ENCODE measurements at places on chromosomes 7 and 10.

DNA sequence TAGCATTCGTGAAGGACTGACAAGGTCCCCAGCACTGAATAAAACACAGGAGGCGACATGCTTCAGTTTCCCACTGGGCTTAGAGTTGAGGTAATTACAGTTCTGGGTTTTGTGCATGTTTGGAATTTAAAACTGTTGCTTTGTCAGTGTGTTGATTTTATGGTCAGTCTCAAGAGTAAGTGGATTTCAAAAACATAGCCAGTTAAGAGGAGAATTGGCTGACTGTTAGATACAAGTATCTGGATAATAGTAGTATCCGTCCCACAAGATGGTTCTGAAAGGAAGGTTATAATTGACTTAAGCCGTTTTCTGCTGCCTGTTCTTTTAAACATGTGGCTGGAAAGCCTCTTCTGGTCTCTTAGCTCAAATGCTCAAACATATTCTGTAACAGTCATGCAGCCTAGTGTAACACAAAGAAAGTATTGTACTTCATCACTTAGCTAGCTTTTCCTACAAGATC lies 170.9 kb downstream of the POLR1F start:
- DNase-seq: no peak

DNA sequence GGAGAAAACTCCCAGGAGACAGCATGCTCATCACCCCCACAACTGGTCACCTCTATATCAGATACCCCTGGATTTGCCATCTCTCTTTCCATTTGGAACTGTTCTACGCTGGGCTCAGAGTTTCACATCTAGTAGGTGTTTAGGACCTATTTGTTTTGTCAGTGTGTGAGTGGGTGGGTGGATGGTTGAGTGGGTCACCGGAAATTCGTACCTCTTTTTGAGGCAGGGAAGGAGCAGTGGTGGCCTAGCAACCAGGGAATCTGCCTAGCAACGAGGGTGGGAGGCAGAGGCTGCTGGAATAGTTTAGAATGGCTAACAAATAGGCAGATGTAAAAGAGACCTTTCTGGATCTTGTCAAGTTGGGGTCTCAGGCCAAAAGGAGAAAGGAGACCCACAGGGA lies 23.2 kb upstream of the SLF2 start:
- no peak for DNase-seq

DNA sequence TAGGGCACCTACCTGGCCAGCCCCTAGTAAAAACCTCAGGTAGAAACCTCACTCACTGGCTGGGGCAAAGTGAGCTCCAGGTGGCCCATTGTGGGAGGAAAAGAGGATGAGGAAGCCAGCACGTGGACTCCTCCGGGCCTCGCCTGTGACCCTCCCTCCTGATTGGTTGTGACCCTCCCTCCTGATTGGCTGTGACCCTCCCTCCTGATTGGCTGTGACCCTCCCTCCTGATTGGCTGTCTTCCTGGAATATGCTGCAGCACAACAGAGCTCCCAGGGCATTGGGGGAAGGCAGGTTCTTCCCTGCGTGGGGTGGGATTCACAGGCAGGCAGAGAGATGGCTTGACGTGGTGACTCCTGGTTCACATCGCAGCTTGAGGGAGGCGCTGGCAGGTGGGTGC lies 343.0 kb downstream of the GLRX3 start:
- no peak for DNase-seq

DNA sequence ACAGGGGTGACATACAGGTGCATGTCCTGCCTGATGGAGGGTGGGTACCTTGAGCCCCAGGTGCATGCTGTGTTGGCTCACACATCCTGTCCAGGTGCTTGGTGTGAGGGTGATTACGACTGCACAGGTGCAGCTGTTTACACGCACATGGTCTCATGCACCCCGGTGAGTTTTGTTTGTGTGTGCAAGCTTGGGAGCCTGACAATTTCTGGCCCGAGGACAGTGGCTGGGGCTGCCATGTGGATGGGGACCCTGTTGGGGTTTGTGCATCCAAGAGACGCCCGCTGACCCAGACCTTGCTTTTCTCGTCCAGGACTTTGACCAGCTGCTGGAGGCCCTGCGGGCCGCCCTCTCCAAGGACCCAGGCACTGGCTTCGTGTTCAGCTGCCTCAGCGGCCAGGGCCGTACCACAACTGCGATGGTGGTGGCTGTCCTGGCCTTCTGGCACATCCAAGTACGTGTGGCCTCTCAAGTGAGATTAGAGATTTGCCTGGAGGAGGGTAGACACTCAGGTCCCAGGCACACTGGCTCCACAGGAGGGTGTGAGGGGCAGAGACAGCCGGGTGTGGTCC lies 61.7 kb downstream of the PRF1 start:
- DNase-seq: no peak

DNA sequence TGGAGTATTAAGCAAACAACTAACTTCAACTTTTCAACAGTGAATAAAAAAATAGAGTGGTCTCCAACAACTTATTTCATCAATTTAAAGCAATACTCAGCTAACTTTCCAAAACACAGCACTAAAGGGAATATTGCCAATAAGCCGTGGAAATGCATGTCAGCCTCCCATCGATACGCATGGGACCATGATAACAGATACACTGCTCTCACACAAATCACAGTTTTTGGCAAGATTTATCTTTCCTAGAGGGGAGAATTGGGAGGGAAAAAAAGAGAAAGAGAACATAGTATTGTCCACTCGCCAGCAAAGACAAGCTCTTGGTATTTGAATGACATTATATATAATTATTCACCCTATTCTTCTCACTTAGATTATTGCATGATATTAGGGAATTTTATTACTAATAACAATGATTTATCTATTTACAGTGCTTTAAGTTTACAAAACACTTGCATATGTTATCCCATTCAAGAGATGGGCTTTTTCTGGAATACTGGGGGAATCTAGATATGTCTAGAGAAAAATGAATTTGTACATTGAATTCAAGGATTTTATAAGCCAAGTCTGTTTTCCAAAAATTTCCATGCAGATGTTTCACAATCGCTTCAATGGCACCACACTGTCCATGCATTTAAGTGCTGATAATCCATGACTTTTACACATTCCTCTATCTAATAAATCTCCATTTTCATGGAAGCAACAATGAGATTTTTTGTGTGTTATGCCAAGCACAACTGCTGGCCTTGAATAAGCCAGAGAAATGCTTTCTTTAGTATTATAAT lies 194.0 kb upstream of the MGMT start:
- DNase-seq: no peak

- no peak for DNase-seq
Measured at GRCh38 chr10:113226399-113226798, 276.4 kb downstream of the TCF7L2 start.

DNA sequence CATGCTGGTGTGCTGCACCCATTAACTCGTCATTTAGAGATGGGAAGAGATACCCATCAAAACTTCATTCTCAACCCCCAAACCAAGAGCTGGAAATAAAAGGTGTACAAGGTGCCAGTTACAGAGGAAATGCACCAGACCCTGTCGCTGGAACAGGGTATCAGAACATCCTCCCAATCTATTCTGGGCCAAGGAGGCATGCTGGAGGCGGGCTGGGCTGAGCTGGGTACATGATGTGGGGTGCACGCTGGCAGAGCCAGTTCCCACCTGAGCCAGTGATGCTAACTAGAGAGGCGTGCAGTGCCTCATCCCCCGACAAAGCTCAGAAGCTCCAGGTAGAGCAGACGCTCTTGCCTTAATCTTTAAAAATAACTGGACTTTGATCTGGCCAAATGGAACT lies 70.1 kb downstream of the NPSR1 start:
- DNase-seq: no peak

Measured in stimulated activated CD8-positive, alpha-beta memory T cell treated with anti-CD3 and anti-CD28 coated beads, Interleukin-4, amount 100 ng/mL, for 48 hours (primary cell).